Stimulated activated CD8-positive, alpha-beta memory T cell treated with anti-CD3 and anti-CD28 coated beads, Interleukin-15, amount 100 ng/mL, for 48 hours (primary cell): ENCODE measurements at places on chromosomes 13 and 19.

DNA sequence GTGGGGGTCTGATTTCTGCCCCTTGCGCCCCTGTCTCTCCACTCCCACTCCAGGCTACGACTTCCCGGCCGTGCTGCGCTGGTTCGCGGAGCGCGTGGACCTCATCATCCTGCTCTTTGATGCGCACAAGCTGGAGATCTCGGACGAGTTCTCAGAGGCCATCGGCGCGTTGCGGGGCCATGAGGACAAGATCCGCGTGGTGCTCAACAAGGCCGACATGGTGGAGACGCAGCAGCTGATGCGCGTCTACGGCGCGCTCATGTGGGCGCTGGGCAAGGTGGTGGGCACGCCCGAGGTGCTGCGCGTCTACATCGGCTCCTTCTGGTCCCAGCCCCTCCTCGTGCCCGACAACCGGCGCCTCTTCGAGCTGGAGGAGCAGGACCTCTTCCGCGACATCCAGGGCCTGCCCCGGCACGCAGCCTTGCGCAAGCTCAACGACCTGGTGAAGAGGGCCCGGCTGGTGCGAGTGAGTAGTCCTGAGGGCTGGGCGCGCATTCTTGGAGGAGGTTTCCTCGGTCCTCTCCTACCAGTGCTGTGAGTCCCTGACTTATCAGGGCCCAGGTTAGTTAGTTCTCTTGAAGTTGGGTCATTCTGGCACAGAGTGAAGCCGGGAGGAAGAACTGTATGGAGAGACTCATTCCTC is 12.7 kb downstream of the EHD2 start:
- DNase-seq = no peak

- DNase-seq = no peak
Observed at GRCh38 chr19:31334849-31335624, 14.2 kb downstream of the TSHZ3 start.

GRCh38 chr19:12162513-12162881 is 399 bp upstream of the ZNF136 start:
- DNase-seq = no peak

GRCh38 chr19:19600793-19601330 is 17.6 kb downstream of the PBX4 start:
- DNase-seq = no peak

DNA sequence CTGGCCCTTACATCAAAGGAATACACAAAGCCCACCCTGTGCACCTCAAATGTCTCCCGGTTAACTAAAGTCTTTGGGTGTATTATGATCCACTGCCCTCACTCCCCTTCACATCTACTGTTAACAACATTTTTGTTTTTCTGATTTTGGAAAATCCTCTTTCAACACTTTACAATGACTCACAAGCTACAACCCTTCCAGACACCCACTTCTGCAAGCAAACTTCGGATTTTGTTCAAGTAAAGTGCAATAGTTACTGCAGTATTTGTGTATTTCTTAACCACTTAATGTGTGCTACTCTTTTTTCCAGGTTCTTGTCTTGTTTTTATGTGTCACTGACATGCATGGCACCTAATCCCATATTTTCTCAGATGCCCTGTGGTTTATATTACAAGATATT is 101.1 kb downstream of the EDNRB start:
- DNase-seq = no peak

DNA sequence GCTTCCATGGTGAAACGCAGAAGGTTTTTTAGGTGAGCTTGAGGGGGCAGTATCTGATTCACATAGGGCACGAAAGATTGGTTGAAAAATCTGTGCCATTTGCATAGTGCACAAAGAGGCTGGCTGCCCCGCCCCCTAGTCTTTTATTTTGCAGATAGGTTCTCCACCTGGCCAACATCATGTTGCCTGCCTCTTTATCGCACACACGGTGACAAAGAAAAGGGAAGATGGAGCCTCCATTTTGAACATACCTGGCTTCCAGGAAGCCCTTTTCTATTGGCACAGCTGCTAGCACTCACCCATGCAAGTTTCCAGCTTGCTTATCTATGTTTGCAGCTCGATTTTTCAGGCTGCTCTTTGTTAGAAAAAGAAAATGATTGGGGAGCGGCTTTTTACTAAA is 316.2 kb upstream of the KLHL1 start:
- no peak for DNase-seq

DNA sequence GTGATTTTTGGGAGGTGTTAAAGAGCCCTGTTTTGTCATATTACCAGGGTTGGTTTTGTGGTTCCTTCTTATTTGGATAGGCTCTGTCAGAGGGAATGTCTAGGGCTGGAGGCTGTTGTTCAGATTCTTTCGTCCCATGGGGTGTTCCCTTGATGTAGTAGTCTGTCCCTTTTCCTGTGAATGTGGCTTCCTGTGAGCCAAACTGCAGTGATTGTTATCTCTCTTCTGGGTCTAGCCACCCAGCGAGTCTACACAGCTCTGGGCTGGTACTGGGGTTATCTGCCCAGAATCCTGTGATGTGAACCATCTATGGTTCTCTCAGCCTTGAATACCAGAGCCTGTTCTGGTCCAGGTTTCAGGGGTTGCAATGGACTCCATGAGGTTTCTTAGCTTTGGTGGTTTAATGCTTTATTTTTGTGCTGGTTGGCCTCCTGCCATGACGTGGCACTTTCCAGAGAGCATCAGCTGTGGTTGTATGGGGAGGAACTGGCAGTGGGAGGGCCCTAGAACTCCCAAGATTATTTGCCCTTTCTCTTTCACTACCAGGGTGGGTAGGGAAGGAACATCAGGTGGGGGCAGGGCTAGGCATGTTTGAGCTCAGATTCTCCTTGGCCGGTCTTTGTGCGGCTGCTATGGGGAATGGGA is 78.8 kb downstream of the SPRY2 start:
- no peak for DNase-seq
